Mesangial cell (primary cell): ENCODE measurements at places on chromosomes 16 and 17. TPM values are rescaled to one million over a fixed set of nuclear protein-coding genes. Genes with fewer than 3 reads are reported as not detected.

The PRCD gene
- total RNA-seq: 0.33 and 0.38 TPM in 2 replicates

The CCDC40 gene
- total RNA-seq: 2.3 and 5.2 TPM in 2 replicates

The MT4 gene
- total RNA-seq: not detected in 2 replicates

The LGALS9B gene
- total RNA-seq: not detected in 2 replicates

The SHISA9 gene
- total RNA-seq: 4.2 and 4.7 TPM in 2 replicates

The SECTM1 gene
- total RNA-seq: 1.5 and 8.2 TPM in 2 replicates

The MYH8 gene
- not detected in 2 replicates for total RNA-seq

The CMTM3 gene
- total RNA-seq: 98.7 and 157 TPM in 2 replicates

The IL32 gene
- 128 and 172 TPM in 2 replicates for total RNA-seq

The CCDC78 gene
- 1.6 and 2.3 TPM in 2 replicates for total RNA-seq

The PRSS27 gene
- total RNA-seq: 1.3 and 2.0 TPM in 2 replicates

The ARL5C gene
- not detected in 2 replicates for total RNA-seq

The BRIP1 gene
- total RNA-seq: 1.5 and 12.1 TPM in 2 replicates

The QRICH2 gene
- total RNA-seq: 1.6 and 1.9 TPM in 2 replicates

The HOXB6 gene
- total RNA-seq: 14.5 and 29.4 TPM in 2 replicates

The ABCA3 gene
- 7.8 and 33.0 TPM in 2 replicates for total RNA-seq

The ITGAD gene
- not detected in 2 replicates for total RNA-seq

The SLC47A2 gene
- not detected in 2 replicates for total RNA-seq

The MARVELD3 gene
- 0.63 TPM in 1 of 2 replicates, not detected in the other for total RNA-seq

The CD68 gene
- total RNA-seq: 12.1 and 20.0 TPM in 2 replicates

The PCTP gene
- 10.4 and 21.9 TPM in 2 replicates for total RNA-seq

The RNF112 gene
- total RNA-seq: under 0.01 and 0.13 TPM in 2 replicates
